ENCODE measurements at places on chromosomes 6 and 20. TPM values are rescaled to one million over a fixed set of nuclear protein-coding genes. Genes with fewer than 3 reads are reported as not detected.

LIME1 gene
- 3.6 TPM for total RNA-seq

ZKSCAN3 gene
- 4.3 TPM for total RNA-seq

KIAA1755 gene
- 0.12 TPM for total RNA-seq

ECT2L gene
- 0.03 TPM for total RNA-seq

CBLN4 gene
- not detected for total RNA-seq

BPIFB1 gene
- total RNA-seq = not detected

- no peak for DNase-seq
Observed at GRCh38 chr20:6395695-6396094, 272.9 kb upstream of the FERMT1 start.

- no peak for DNase-seq
Observed at GRCh38 chr20:38065764-38066375, 32.3 kb downstream of the RPRD1B start.

DNA sequence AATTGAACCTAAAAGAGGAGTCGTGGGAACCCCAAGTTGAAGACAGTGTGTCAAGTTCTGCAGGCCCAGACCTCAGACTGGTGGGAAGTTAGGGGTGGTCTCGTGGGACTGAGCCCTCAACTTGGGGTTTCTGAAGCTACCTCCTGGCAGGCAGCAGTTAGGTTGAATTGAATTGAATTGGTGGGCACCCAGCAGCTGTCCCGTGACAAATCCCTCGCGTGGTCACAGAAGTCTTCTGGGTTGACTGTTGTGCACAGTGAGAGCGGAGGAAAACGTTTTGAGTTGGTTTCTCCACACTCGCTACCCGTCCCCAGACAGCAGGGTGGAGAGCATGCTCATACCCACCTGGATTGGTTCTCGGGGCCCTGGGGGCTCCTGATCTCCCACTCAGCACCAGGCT, 12.9 kb downstream of the SLC4A11 start:
- no peak for DNase-seq

DNA sequence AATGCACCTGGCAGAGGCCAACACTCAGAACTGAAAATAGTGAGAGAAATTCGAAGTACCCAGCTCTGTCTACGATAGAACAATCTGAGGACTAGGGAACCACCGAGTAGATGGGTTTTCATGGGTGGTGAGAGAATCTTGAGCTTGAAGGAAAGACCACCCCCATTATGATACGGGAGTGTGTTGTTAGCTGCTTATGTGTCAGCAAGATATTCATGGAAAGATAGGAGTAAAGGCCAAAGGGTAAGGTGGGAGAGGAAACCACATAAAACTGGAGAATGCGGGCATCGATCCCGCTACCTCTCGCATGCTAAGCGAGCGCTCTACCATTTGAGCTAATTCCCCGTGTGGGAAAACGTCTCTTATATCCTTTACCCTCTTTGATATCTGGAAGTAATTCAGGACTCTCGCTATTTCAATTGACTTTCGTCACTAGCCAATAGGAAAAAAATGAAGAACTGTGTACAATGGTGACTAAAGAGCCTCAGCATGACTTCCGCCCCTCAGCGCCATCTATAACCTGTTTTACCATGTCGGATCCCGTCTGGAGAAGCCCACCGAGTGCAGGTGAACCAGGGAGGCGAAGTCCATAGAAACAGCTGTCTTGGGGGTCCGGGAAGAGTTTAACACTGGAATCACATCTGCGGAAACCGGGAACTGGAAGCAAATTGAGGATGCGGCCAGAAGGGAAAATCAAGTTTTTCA, 25.0 kb upstream of the ABT1 start:
- peak; percentile 89 for DNase-seq

- DNase-seq = no peak
Observed at GRCh38 chr6:34340394-34340793, 52.1 kb downstream of the NUDT3 start.

- DNase-seq = no peak
Observed at GRCh38 chr20:10649797-10650160, 24.0 kb downstream of the JAG1 start.

- no peak for DNase-seq
Observed at GRCh38 chr6:9699888-9700287, 715.0 kb downstream of the TFAP2A start.

GRCh38 chr20:52004018-52004417, 187.6 kb downstream of the ZFP64 start:
- no peak for DNase-seq

GRCh38 chr6:80338201-80338836, 231.8 kb downstream of the BCKDHB start:
- DNase-seq = peak; percentile 89

DNA sequence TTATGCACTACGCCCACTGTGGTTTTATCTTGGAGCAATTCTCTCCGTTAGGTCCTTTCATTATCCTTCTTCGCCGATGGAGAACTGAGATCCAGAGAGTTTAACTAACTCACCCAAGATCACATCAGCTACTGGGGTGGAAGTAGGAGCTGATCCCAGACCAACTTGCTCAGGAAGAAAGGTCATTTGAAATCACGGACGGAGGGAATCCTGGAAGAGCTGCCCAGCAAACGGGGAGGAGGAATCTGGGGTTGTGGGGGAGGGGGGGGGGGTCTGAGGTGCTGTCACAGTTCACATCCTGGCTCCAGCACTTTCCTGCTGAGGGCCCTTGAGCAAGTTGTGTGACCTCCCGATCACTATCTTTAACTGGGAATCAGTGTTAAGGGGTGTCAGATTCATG, 62.0 kb downstream of the NPEPL1 start:
- DNase-seq = no peak

DNA sequence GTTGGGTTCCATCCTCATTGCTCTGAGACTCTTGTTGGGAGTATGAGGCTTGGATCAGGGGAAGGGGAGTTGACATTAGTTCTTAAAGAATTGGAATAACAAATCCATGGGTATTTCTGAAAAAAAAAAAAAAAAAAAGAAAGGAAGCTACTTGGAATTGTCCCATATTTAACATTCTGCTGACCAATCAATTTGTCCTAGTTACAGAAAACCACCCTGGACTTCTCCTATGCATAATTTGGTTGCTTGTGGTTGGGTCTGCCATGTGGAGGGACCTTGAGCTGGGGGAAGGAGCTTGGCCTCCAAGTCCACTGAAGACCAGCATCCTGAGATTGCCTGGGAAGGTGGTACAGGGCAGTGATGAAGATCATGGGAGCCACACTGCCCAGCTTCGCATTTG, 32.6 kb downstream of the PLG start:
- DNase-seq = no peak

GRCh38 chr6:130434174-130434873, 68.5 kb downstream of the TMEM200A start:
- no peak for DNase-seq

DNA sequence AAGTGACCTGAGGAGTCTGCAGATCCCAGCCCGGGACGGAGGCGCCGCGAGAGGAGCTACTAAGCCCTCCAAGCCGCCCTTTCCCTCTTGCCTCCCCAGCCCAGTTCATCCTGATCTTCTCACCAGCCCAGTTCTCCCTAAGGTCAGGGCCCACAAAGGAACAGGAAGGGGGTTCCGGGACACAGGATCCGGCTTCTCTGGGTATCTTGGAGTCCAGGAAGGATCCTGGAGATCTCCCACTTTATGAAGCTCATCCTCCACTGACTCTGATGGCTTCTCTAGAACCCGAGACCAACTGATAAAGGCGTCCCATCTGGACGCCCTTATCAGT, 36.9 kb upstream of the HLA-C start:
- no peak for DNase-seq

- DNase-seq = no peak
Observed at GRCh38 chr20:20211274-20211987, 156.5 kb upstream of the INSM1 start.

DNA sequence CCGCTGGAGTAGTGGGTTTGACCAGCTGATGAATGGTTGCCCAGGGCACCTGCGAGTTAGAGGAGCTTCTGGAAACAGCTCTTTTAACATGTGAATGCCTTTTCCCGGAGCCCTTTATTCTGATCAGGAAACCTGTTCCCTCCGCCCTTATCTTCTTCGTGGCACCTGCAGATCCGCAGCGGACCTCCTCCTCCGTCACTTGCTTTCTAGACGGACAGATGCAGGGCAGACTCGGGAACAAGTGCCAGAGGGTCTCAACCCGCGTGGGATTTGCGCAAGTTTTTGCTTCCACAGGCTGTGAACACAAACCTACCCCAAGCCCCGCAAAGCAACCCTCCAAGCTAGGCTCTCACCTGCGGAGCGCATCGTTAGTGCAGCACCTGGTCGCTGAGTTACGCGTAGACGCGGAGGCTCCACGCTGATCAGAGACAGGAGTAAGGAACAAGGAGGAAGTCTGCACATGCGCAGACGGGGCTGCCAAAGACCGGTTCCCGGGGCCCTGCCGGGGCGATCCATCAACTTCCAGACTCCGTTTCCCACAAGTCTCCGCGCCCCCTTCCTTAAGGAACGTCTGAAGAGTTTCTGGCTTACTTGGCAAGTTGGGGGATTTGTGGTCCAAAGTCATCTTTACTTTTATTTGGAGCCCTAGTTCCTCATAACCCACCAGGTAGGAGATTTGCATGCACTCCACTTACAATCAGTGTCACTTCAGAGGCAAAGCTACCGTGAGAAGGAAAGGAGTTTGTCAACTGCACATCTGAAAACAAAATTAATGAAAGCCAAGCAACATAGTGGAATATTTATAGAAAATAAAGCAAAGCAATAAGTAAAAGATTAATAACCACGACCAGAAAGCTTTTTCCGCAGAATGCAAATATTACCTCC, 52.7 kb upstream of the ELMO2 start:
- DNase-seq = peak; percentile 97
